Anterior cingulate cortex (tissue), 58 donors: ENCODE measurements at places on chromosomes 6 and 20.

- DNase-seq: no peak
Measured at GRCh38 chr6:6811128-6812009, 222.8 kb downstream of the LY86 start.

DNA sequence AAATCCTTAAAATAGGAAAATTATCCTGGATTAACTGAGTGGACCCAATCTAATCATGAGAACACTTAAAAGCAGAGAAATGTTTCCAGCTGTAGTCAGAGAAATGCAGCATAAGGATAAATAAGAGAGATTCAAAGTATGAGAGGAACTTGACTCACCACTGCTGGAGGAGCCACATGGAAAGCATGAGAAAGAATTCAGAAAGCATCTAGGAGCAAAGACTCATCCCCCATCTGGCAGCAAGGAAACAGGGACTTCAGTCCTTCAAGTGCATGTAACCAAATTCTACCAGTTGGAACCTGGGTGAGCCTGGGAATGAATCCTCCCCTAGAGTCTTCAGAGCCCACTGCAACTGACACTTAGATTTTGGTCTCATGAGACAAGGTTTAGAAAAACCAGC is 33.7 kb downstream of the RNF146 start:
- DNase-seq: no peak

DNA sequence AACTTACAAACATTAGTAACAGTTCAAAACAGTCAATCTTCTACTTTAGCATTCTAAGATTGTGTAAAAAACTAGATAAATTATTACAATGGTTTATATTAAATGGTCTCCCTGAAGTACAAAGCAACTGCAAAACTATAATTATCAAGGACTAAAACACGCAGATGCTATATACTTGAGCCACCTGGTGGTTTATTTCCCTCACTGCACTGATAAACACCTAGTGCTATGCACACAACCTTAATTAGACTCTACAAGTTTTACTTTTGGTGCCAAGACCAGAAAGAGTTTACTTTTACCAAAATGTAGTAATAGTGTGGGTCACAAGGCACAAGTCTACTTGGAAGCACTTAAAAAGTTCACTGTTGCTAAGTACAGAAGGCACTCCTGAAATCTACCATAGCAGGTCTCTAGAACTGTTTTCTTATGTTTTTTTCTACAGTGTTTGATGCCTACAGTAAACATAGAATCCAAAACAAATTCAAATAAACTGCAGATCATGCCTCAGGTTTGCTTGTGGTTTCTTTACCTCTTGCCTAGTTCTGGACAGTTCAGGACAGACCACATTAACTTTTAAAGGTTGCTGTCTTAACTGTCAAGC is 49.2 kb downstream of the GMDS start:
- no peak for DNase-seq

DNA sequence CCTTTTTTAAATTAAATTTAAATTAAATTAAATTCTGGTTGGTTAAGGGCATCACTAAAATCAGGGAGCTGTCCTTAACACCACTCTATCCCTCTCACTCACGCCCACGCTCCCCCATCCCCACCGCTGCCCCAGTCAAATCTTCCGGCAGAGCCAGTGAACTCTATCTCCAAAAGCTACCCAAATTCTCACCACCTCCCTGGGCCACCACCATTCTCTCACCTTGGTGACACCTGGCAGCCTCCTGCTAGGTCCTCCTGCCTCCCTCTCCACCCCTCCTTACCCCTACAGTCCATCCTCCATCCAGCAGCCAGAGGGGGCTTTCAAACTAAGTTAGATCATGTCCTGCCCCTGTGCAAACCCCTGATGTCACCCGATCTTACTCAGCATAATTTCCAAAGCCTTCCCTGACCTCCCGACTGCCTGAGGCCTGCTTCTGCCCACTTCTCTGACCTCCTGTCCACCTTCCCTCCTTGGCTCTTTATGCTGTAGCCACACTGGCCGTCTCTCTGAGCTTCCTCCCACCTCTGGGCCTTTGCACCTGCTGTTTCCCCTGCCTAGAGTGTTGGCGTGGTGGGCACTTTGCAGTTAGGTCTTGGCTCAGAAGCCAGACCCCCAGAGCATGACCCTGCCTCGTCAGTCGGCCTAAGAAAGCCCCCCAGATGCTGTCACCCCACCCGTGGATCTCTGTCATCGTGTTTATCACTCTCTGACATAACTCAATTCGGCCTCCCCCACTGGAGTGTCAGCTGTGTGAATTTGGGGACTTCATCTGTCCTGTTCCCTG is 24.7 kb downstream of the PTGIS start:
- DNase-seq: no peak

- no peak for DNase-seq
Measured at GRCh38 chr20:8215361-8215781, 83.3 kb downstream of the PLCB1 start.

- DNase-seq: no peak
Measured at GRCh38 chr6:34518669-34519365, 37.3 kb downstream of the SPDEF start.

- DNase-seq: no peak
Measured at GRCh38 chr6:80144753-80145315, 38.4 kb downstream of the BCKDHB start.

DNA sequence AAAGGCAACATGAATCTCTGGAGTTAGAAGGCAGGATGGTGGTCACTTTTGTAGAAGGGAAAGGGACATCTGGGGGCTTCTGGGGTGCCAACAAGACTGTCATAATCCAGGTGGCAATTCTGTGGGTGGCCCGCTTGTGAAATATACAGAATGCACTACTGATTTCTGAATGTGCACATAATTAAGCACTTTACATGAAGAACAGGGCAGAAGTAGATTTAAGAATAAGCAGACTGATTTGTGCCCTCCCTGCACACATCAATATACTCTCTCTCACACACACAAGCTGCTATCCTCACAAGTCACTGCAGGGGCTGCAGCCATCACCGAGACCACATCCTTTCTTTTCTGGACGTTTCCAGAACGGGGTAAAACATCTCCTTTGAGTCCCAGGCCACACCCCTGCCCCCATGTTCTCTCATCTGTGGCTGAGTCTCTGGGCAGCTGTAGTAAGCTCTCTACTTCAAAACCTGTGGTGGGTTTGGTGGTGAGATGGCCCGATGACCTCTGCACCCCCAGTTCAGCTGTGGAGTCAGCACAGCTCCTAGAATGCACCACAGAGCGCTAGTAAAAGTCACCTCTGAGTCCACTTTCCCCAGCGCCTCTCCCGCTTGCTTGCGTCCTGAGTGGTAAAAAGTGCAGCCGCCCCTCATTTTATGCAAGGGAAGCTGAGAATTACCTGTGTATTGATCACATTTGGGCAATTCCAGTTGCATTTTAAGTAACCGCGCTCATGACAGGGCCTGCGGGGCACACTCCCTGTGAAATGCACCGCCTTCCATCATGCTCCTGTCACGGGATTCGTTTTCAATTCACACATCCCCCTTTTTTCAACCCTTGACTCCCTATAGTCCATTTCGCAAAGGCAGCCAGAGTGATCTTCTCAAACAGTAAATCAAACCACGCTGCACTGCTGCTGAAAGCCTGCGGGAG is 115.5 kb downstream of the NFATC2 start:
- no peak for DNase-seq

DNA sequence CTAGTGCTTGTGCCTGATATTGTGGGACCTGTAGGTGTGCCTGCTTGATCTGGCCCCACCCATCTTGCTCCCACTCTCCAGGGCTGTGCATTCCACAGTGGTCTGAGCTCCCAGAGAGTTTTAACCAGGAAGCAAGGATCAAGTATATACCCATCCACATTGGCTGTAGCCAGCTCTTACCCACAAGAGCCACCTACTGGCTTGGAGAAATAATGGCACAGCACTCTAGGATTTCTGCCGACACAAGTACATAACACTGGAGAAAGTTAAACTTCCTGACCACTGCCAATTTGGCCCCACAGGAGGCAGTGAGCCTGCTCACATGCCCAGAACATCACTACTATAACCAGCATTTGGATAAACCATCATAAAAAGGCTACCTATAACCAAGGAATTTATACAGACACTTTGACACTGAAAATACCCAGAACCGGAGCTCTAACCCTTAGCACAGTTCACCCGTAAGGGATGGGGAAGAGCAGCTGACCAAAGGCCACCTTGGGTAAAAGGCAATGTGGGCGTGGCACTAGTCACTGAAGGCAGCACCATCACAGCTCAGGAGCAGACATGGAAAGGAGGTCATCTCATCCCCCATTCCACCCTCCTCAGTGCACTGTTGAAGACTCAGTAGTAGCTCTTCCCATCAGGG is 440.4 kb downstream of the BTBD3 start:
- DNase-seq: no peak

- no peak for DNase-seq
Measured at GRCh38 chr6:73242001-73242400, 16.7 kb upstream of the KHDC1L start.

GRCh38 chr6:143397227-143398222 is 53.0 kb downstream of the ADAT2 start:
- DNase-seq: no peak

DNA sequence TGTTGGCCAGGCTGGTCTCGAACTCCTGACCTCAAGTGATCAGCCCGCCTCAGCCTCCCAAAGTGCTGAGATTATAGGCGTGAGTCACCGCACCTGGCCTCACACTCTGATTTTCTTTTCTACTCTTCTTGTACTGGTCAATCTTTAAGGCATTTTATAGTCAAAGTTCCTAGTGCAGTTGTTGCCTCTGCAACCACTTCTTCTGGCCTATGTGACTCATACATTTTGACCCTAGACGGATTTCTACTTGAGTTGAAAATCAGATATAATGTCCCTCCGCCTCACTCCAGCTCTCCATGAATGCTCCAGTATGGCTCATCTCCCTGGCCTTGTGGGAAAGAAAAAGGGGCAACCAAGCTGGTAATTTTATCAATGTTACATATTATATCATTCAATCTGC is 42.4 kb downstream of the TNFRSF21 start:
- no peak for DNase-seq

DNA sequence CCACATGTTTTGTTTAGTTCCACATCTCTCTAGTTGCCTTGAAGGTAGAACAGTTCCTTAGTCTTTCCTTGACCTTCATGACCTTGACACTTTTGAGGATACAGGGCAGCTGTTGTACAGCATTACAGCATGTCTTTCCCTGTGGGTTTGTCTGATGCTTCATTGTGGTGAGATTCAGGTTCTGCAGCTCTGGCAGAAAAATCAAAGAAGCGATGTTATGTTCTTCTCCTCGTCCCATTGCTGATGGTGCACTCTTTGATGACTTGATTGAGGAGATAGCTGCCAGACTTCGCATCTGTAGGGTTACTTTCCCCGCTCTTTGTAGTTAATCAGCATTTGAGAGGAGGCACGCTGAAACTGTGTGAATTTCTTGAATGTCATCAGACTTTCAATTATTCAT is 12.0 kb downstream of the CEBPB start:
- DNase-seq: no peak

- no peak for DNase-seq
Measured at GRCh38 chr6:142822383-142822782, 122.6 kb downstream of the HIVEP2 start.

DNA sequence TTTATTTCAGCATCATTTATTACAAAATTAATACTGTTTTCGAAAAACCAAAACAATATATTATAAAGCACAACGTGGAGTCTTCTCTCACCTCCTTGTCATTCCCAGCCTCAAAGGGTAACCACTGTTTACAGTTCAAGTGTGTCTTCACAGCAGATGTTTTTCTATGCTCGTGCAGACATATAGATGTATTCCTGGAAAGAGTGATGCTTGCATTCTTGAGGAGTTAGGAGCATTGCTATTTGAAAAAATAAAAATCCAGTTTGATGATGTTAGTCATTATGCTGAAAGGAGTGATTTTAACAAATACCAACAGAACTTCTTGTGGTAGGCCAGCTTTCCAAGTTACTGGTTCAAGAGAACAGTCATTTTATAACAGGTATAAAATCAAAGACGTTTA is 234.9 kb downstream of the BCKDHB start:
- DNase-seq: no peak

DNA sequence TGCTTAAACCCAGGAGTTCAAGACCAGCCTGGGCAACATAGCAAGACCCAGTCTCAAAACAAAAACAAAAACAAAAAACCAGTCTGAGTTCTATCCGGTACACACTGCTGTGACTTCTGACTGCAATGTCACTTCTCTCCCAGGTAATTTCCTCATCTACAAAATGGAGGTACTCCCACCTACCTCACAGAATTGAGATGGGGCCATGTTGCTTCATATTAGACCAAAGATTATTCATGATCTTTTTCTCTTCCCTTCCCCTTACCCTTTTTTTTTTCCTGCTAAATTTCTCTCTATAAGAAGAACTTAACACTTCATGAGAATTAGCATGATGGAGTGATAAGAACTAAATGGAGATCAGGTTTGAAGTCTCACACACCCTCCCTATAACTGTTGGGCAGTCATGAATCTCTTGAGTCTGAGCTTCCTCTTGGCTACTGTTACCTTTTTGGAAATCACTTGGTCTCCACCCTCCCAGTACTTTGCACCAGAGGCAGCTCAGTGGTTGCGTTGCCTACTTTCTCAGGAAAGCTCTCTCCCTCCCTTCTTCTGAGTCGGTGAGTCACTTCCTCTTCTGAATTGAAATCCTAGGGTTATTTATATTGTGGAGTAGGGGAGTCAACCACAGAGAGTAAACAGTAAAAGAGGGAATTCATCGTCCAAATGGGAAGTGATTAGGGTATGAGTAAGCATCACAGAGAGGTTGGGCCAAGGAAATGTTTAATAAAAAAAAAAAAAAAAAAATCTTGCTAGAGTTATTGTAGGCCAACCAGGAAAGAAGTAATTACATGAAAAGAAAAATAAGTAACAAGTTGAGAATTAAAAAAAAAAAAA is 59.9 kb upstream of the MAP7 start:
- no peak for DNase-seq

DNA sequence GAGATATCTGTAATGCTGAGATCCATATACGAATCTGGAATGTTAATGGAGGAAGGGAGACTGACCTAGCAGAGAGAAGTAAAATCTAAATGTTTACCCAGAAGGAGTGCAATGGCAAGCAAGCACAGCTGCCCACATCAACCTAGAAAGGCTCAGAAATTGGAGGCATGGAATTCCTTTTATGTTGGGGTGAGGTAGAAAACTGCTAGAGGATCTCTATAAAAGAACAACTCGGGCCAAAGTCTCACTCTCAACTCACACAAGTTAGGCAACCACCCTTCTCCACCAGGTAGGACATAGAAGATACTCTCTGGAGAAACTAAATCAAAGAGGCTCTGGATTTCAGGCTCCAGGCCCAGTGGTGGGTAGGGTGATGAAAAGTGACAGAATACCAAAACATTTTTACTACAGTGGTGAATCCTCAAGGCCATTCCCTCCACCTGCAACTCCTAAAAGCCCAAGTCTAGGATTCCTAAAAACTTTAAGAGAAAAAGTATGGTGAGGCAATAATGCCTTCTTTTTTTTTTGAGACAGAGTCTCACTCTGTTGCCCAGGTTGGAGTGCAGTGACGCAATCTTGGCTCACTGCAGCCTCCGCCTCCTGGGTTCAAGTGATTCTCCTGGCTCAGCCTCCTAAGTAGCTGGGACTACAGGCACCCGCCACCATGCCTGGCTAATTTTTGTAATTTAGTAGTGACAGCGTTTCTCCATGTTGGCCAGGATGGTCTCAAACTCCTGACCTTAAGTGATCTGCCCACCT is 9.5 kb upstream of the ADGRG6 start:
- DNase-seq: no peak

- DNase-seq: no peak
Measured at GRCh38 chr6:44003345-44004061, 123.7 kb downstream of the MRPL14 start.

GRCh38 chr6:167532410-167533288 is 207.8 kb downstream of the TTLL2 start:
- no peak for DNase-seq

GRCh38 chr6:12331951-12332749 is 42.0 kb downstream of the EDN1 start:
- no peak for DNase-seq

- peak; percentile 66 for DNase-seq
Measured at GRCh38 chr6:53347921-53348370, 804 bp downstream of the ELOVL5 start.
